Astrocyte (in vitro differentiated cells and primary cell): ENCODE measurements at places on chromosomes 7 and 10.

DNA sequence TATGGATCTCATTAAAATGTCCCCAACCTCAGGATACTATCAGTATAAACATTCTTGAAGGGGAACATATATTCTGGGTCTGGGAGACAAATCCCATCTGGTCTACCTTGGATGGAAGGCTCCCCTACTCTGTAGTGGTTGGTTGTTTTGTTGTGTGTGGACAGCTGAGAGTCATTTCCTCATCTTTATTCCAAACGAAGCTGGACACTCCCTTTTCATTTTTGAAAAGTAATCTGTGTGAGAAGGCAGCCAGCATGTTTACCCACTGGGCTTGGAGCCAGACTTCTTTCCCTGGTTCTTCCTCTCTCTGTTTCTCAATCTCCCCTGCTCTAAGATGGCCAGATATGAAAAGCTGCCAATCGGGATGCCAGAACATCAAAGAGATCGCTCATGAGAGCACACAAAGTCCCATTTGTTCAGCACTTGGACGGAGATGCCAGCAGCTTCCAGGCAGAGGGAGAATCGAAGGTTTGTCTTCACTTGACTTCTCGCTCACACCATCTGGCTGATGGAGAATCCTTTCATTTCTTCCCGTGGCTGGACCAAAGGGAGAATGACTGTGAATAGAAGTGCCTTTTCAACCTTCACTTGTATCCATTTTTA lies 108.1 kb upstream of the AGR3 start:
- DNase-seq: peak; percentile 70

- DNase-seq: no peak
Measured at GRCh38 chr7:37284805-37285231, 163.8 kb downstream of the ELMO1 start.

DNA sequence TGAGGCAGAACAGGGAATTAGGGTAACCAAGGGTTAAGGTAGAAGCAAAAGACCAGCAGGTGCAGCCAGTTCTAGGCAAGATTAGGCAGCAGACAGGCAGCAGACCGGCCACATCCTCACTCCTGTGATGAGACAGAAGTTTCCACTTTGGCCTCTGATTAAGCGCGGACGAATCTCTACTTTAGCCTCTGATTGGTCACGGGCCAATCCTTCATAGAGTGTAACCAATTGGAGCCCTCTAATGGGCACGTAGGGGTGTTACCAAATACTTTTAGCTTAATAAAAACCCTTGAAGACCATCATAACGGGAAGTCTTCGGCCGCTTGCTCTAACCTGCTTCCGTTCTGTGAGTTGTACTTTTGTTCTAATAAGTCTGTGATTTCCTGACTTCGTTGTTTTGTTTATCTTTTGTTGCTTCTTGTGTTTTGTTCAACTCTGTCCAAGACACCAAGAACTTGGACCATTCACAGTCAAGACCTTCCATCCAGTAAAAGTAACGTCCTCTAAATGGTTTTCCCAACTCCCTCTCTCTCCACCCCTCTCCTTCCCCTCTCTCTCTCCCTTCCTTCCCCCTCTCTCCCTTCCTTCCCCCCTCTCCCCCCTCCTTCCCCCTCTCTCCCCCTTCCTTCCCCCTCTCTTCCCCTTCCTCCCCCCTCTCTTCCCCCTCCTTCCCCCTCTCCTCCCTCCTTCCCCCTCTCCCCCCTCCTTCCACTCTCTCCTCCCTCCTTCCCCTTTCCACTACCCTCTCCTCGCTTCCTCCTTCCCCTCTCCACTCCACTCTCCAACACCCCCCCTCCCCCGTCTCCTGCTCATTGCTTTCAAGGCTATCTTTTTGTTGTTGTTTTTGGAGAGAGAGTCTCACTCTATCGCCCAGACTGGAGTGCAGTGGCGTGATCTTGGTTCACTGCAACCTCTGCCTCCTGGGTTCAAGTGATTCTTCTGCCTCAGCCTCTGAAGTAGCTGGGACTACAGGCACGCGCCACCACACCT lies 13.2 kb upstream of the MALSU1 start:
- DNase-seq: no peak

GRCh38 chr7:82376739-82377138 lies 66.8 kb downstream of the CACNA2D1 start:
- DNase-seq: no peak

DNA sequence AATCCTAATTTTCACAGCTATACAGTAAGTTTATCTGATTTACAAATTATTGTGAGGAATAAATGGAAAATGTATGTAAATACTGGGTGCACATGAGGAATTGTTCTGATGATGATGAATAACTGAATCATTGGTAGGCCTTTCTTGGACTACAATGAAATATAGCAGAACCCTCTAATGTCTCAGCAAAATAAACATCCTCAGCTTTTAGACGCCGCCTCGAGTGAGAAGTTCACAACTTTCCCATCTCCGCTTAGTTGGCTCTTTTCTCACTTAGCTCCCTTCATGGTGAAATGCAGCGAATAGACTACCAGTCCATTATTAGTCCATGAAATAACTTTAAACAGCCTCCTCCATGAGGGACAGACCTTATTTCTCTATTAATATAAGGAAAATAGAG lies 182.3 kb downstream of the BICC1 start:
- DNase-seq: peak; percentile 40

- DNase-seq: peak; percentile 4
Measured at GRCh38 chr7:69067397-69067796, 530.9 kb upstream of the AUTS2 start.

- DNase-seq: no peak
Measured at GRCh38 chr7:90842430-90842788, 246.3 kb downstream of the CDK14 start.

GRCh38 chr7:128053023-128053422 lies 21.8 kb upstream of the LRRC4 start:
- no peak for DNase-seq

- DNase-seq: no peak
Measured at GRCh38 chr7:122260336-122260735, 44.2 kb downstream of the FEZF1 start.

GRCh38 chr7:106598663-106599342 lies 62.2 kb downstream of the CCDC71L start:
- peak; percentile 49 for DNase-seq

- DNase-seq: no peak
Measured at GRCh38 chr7:101094791-101095375, 9.6 kb downstream of the TRIM56 start.

GRCh38 chr7:22757338-22757994 lies 30.5 kb downstream of the IL6 start:
- DNase-seq: no peak

DNA sequence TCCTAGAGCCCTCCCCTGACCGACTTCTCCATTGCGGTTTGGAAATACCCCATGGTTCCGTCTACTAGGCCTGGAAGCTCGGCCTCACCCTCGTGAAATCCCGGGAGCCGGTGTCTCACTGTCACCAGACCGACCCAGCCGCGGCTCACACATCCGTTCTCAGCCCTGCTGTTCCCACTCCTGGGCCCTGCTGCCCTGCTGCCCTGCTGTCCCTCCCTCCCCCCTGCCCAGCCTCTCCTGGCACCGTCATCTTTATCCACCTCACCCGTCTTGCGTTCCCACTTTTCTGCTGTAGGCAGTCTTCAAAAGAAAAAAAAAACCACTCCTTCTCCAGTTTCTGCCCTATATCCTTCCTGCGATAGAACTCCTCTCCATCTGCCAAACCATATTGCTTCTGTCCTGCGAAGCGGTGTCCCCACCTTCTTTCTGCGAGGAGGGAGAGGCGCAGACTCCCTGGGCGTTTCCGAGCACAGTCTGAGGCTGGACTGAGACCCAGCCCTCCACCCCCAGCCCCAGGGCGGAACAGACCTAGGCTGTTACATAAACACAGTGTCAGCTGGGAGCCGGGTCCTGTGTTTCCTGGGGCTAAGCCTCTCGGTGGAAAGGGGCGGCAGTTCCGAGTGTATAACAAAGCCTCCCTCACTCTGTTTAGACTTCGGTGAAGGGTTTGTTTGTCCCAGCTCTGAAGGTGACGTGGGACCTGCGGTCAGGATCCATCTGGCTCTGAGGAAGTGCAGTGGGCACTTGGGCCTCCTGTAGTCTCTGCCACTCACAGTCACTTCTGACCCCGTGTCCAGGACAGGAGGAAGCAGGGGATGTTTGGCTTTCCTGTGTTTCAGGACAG lies 2.8 kb downstream of the AGAP3 start:
- DNase-seq: peak; percentile 52

DNA sequence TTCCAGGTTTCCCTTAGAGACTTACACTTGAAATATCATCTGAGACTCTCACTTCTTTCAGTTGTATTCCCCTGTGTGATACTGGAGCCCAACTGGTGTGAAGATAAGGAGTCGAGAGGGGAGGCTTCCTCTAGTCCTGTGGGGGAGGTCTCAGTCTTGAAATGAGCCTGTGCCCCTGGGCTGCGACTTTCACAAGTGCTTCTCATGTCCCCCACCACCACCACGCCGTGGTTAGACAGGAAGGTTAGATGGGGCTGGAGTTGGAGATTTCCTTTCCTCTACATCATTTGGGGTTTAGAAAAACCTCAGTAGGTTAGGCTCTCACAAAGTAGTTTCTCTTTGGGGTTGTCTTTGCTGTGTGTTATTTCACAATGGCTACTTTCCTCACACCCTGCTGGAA lies 25.6 kb upstream of the MKX start:
- no peak for DNase-seq

DNA sequence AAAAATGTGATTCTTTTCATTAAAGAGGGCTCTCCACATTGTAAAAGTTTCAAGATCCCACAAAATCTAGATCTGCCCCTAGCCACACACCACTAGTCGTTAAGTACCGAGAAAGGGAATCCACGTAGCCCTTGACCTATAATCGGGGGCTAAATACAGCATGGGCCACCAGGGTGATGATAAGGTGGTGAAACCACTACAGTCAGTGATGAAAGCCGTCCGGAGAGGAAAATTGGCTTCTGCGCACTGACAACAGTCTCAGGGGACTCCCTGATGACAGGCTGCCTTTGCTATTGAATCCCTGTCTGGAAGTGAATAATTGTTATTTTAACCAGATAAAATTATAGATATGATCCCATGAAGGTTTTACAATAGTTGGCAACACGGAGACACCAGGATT lies 4.6 kb downstream of the TECTB start:
- DNase-seq: no peak

DNA sequence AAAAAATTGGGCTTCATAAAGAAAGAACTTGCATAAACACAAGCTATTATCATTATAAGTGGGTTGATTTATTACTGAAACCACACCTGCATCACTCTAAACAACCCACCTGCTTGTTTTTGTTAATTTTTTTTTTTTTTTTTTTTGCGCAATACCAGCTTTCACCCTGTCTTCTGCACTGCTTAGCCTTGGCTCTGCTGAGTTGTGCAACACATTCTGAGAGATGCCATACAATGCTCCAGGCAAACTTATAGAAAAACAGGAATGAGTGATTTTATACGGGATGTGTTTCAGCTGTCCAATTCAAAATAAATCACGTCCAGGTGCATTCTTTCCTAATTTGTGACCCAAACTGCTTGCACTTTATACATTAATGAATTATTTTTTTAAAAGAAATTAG lies 923.6 kb downstream of the GATA3 start:
- DNase-seq: no peak

DNA sequence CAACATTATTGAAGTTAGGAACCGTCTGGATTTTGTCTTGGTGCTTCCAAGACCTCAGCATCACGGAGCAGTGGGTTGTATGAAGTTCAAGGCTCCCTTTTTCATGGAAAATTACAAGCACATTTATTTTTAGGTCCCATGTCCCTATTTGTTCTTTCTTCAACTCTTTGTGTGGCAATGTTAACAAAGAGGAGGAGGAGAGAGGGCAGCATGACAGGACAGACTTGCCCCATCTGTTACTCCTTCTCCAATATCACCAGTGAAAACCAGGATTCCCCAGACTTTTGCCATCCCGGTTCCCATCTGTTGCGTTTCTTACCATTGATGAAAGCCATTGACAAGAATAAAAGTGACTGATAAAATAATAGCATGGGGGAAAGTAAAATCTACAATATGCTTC lies 28.6 kb downstream of the EEPD1 start:
- no peak for DNase-seq

GRCh38 chr7:31953432-31953831 lies 116.8 kb downstream of the PDE1C start:
- no peak for DNase-seq

- no peak for DNase-seq
Measured at GRCh38 chr10:97964748-97965147, 65.7 kb downstream of the CRTAC1 start.

DNA sequence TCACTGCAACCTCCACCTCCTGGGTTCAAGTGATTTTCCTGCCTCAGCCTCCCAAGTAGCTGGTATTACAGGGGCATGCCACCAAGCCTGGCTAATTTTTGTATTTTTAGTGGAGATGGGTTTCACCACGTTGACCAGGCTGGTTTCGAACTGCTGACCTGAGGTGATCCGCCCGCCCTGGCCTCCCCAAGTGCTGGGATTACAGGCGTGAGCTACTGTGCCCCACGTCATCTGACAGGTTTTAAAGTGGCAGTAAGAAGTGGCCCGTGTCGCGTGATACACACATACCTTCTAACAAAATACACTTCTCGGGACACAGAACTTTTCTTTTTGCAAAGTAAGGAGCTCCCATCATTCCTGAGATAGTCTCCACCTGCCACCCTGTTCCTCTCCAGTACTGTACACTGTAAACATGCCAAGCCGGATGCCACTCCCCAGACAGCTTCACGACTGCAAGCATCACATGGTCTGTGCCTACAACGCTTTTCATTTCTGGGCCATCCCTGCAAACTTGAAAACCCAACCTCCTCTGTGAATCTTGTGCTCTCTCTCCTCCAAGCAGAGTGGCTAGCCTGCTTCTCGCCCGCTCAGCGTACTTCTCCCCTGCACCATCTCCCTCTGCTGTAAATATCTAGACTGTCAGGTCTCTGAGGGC lies 256.3 kb upstream of the KLF14 start:
- DNase-seq: no peak

DNA sequence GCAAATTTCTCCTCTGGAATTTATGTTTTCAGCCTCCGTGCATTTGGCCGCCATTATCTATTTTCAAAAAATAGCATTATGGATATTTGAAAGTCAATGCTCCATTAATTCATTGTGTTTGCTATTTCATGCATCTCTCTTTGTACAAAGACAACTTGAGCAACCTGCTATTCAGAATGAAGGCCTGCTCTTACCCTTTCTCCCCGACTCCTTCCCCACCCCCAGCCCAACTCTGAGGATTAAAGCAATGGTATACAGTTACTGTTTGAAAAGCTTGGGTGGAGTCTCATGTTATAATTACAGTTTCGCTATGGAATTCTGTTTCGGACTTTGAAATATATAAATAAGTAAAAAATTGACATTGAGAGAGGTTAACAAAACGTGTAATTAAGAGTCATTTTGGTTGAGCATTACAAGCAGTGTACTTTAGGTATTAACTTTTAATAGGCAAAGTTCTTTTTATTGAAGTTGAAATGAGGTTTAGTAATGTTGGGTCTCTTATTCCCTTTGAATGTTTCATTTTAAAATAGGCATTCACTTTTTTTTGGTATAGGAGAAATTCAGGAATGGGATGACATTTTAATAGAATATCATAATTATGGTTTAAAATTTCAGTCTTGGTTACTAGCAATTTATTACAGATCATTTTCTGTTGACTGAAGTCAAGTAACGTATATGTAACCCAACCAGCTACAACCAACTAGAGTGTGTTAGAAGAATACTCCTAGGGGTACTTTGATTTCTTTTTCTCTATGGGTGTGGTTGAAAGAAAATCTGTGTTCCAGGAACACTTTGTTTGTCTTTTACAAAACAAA lies 93.1 kb downstream of the ARID5B start:
- DNase-seq: no peak
